ENCODE measurements at places on chromosomes 7 and 10.

GRCh38 chr10:110547139-110547761 lies 20.2 kb upstream of the SMC3 start:
- DNase-seq: no peak

DNA sequence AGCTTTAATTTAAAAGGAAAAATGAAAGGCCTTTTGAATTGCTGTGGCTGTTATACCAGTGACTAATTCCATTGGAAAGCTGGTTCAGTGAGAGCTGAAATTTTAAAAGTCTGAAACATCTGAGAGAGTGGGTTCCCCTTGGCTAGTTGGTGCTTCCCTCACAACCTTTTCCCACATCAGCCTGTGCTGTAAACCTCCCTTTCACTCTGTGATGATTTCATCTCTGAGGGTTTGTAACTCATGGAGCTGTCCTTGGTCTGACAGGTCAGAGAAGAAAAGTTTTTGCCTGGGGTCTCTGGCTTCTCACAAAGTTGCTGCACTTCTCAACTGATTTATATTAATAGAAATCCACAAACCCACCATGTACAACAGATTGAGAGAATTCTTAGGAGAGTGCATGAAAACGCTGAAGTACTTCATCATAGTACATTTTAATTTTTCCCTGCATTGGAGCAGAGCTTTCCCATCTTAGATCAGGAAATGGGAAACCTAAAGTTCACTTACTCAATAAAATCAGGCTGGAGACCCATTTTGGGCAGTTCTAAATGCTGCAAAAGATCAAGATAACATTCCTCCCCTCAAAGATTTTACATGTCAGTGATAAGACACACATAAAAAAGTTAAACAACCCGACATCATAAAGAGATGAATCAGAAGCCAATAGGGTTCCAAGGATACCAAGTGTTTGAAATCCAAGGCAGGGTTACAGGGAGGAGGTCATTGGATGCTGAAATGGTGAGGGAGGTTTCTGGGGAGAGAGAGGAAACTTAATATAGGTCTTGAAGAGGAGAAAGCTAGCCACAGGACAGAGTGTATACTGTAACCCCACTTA lies 157.0 kb upstream of the MKLN1 start:
- no peak for DNase-seq

GRCh38 chr7:151427705-151428377 lies 12.1 kb downstream of the CRYGN start:
- DNase-seq: no peak

DNA sequence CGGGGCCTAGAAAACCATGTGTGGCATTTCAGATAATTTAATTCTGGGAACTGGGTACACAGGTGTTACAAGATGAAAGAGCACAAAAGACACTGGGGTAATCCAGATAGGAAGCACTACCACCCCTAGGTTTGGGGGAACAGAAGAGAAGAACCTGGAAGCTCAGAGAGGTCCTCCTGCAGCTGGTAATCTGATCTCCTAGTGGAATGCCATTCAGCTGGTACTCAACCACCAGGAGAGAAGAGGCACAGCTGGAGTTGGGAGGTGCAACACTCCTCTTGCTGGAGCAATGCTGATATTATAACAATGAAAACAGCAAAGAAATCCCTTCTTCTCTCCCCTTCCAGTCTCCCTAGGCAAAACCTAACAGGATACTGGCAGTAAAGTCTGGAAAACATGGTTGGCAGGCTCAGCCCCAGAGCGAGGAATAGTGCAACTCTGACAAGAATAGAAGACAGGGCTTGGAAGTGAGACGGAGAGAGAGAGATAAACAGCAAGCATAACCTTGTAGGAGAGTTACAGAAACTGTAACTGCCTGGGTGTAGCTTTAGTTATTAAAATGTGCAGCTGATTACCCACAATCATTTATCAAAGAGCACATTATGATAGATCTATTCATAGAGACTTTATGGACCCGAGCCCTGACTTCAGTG lies 35.0 kb downstream of the NRF1 start:
- DNase-seq: no peak

DNA sequence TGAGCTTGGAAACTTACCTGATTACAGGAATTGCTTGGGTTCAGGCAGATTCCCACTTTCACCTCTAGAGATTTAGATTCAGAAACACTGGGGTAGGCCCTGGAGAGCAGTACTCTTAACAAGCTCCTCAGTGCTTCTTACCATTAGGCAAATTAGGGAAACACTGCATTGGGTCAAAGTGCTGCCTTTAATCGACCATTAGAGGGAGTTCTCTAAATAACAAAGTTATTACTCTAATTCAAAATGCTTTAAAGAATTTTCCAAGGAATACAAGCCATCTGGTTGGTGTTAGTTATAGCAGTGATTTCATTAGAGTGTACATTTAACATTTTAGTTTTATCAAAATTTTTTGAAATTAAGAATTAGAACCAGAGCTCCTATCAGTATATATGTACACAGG lies 324.5 kb downstream of the GFRA1 start:
- DNase-seq: no peak

DNA sequence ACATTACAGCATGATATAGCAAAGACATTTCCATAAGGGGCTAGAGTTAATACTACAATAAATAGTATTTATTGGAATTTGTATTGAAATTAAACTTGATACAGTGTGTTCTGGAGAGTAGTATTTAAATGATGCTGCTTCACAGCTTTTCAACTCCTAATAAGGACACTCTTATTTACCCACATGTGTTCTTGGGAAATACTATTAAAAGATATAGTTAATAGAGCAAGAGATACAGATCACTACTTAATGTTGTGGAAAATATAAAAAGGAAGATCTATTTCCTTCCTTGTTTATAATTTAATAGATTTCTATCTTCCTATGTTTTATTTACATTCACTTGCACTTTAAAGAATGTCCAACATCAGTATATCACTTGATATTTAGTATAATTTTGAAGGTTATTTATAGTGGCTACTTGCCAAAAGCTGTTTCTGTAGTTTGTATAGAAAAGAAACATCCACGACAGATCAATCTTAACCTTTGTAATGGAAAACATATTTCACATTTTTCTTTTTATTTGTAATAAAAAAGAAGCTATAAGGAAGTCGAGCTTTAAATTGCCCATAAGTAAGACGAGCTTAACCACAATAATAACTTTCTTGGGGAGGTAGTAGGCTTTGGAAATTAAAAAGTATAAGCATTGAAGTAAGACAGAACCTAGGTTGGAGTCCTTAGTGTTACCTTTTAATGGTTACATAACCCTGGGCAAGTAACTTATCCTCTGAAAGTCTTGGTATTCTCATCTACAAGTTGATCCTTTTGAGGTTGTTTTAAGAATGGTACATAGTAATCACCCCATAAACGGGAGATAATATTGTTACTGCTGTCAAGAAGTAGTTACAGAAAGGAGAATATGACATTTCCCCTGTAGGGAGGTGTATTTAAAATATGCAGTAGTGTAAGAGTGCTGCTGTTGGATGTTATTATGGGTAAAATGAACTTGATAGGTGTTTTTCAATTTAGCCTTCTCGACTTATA lies 32.8 kb downstream of the CPED1 start:
- DNase-seq: no peak

GRCh38 chr7:30146127-30146612 lies 11.4 kb downstream of the MTURN start:
- DNase-seq: no peak

- no peak for DNase-seq
Observed at GRCh38 chr7:130904031-130904757, 170.2 kb upstream of the KLF14 start.

GRCh38 chr7:157900011-157900410 lies 563.2 kb downstream of the DNAJB6 start:
- no peak for DNase-seq

GRCh38 chr7:92837000-92837749 lies 802 bp upstream of the CDK6 start:
- DNase-seq: no peak

GRCh38 chr10:129784891-129785290 lies 179.2 kb downstream of the EBF3 start:
- DNase-seq: no peak

DNA sequence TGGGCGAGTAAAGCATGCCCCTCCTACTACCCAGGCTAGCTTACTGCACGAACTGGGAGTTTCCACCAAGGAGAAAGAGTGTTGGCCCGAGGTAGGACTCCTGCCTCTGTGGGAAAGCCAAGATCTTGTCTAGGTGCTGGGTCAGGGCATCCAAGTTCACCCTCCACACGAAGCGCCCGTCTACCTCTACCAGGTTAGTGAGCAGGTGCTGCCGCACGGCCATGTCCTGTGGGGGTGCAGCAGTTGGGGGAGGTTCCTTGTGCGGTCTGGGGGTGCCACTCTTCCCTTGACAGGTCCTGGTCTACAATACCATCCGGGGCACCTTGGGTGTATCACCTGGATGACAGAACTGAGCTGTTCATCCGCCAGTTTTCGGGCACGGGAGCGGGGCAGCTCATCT lies 1.7 kb downstream of the ABHD11 start:
- DNase-seq: no peak

- DNase-seq: no peak
Observed at GRCh38 chr10:93236393-93237040, 162.8 kb downstream of the CYP26A1 start.

GRCh38 chr10:90319188-90319914 lies 538.5 kb downstream of the HTR7 start:
- DNase-seq: no peak

DNA sequence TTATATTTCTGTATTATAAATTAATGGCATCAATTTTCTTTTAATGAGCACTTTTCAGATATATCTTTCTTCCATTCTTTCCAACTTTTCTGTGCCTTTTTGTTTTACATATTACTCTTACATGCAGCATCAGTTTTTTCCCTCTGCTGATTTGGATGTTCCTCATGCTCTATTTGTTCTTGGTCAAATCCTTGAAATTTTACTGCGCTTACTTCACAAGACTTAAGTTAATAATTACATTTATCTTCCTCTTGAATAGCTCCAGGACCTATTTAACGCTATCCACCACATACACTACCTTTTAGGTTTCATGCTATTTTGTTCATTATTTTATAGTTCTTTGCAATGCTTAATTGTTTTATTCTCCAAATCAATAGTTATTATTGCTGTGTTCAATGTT lies 97.6 kb upstream of the CTTNBP2 start:
- no peak for DNase-seq

GRCh38 chr10:78316451-78316931 lies 282.8 kb downstream of the RPS24 start:
- no peak for DNase-seq

- DNase-seq: no peak
Observed at GRCh38 chr7:11699666-11700065, 132.3 kb downstream of the THSD7A start.

DNA sequence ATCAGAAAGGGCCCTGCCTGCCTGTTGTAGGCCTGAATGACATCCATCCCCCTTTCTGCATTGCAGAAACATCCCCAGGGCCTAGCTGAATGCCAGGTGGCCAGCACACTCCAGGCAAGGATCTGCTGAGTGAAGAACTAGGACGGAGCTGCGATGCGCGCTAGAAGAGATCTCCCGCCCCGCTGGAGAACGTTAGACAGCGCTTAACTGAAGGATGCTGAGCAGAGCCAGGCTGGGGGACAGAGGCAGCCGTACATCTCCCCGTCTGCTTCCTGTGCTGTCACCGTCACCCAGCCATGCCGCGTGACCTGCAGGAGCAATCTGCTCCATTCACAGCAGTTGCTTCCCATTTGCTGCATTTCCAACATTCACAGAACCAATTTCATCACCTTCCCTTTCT lies 73.3 kb downstream of the FAM53B start:
- DNase-seq: no peak

DNA sequence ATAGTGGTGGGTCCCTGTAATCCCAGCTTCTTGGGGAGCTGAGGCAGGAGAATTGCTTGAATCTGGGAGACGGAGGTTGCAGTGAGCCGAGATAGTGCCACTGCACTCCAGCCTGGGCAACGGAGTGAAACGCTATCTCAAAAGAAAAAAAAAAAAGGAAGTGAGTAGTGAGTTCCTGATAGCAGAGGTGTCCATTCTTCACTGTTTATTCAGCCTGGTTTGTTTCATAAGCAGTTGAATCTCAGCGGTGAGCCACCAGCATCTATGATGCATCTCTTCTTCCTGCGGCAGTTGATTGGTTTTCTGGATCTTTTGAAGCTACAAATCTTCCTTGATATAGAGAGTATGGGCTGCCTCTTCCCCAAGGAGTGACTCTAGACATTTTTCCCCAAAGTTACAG lies 316.1 kb upstream of the MTPN start:
- DNase-seq: no peak

GRCh38 chr10:94963901-94964300 lies 25.4 kb downstream of the CYP2C9 start:
- no peak for DNase-seq

Measured in stimulated activated CD4-positive, alpha-beta T cell treated with anti-CD3 and anti-CD28 coated beads, TNF-alpha, amount 100 ng/mL, for 48 hours (primary cell).